ENCODE measurements at places on chromosomes 2 and 18.

DNA sequence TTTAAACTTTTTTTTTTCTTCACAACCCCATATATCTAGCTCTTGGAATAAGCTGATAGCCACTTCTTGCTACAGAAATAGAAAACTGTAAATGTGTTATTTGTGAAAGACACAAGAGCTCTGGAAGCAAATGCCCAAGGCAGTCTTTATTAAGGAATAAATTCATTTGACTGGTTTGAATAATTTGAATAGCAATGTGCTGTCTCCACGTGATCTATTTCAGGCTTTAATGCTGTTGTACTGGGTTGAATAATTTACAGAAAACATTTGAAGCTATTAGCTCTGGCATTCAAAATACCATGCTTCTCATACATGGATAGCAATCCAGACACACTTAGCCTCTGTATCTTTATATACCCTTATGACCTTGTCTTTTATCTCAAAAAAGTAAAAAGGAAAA, 366.7 kb upstream of the KCNJ3 start:
- no peak for DNase-seq

DNA sequence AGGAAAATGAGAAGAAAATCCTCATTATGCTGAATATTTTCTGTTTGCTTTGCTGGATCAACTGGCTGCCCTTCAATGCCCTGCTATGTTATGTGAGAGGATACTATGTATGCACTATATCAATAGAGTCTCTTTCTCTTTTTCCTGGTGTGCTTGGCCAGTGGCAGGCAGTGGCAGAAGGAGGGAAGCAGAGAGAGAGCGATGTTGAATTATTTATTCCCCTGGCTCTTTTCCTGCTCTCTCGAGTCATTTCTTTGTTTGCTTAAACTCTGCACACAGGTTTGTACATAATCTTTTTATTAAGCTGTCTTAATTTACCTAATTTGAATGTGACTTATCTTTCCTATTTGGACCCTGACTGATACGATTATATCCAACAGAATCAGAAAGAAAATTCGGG, 1727.3 kb downstream of the SUCLG1 start:
- DNase-seq, result no peak

DNA sequence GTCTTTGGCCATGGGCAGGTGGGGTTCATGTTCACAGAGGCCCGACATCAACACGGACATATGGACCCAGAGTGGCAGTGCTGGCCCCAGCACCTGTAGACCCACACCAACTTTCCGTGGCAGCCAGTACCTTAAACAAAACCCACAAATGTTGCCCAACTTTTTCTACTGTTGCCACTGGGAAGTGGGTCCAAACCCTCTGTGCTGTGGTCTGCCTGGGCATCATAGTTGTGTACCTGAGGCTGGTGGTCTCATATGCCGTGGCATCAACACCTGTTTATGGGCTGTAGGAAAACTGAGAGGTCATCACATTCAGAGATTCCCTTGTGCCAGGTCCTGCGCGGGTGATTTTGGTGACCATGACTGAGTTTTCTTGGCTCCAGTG, 79.9 kb downstream of the SH3RF3 start:
- no peak for DNase-seq

DNA sequence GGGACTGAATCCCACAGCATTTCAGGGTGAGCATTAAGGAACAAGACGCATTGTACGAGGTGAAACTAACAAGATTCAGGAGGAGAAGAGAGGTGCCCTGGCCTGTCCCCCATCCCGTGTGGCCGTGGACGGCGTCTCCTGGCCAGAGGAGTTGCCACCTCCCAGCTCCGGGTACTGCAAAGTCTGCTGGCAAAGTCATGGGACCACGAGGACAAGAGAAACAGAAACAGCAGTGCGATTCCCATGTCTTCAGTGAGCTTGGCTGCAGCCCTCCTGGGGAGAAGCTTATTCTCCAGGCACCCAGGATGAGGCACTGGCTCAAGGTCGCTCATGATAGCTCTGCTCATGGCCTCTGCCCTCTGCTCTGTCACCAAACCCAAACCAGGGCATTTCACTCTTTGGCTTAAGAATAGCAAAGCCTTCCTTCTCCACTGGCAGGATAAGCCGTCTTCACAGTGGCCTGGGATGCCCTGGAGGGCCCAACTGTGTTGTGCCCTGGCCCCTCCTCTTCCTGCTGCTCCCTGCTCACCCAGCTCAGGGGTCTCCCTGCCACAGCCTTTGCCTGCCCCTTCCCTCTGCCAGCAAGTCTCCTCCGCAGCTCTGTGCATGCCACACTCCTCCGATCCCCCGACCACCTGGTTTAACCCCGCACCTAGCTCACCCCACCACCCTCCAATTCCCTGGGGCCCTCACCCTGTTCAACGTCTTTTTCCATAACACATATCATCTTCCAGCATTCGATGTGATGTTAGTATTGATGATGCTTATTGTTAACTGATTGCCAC, 144.8 kb downstream of the PXDN start:
- DNase-seq, result no peak

GRCh38 chr2:21544392-21544791, 420.6 kb downstream of the TDRD15 start:
- DNase-seq, result no peak

GRCh38 chr2:191465766-191466420, 212.0 kb upstream of the NABP1 start:
- DNase-seq, result no peak

DNA sequence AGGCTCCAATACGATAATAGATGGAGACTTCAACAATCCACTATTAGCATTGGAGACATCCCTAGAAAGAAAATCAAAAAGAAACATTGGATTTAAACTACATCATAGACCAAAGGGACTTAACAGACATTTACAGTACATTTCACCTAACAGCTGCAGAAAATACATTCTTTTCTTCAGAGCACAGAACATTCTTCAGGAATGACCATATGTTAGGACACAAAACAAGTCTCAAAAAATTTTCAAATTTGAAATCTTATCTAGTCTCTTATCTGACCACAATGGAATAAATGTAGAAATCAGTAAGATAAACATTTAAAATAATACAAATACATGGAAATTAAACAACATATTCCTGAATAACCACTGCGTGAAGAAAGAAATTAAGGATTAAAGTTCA, 68.7 kb downstream of the STRADB start:
- no peak for DNase-seq

DNA sequence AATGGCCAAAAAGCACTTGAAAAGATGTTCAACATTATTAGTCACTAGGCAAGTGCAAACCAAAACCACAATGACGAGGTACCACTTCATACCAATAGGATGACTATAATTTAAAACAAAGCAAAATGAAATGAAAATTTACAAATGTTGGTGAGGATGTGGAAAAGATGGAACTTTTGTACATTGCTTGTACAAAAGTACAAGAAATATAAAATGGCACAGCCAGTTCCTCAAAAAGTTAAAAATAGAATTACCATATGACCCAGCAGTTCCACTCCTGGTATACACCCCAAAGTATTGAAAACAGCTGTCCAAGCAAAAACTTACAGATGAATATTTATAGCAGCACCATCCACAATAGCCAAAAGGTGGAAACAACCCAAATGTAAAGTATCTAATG, 107.8 kb upstream of the XPO1 start:
- no peak for DNase-seq

GRCh38 chr18:65423776-65424175, 327.0 kb upstream of the CDH7 start:
- DNase-seq, result no peak

DNA sequence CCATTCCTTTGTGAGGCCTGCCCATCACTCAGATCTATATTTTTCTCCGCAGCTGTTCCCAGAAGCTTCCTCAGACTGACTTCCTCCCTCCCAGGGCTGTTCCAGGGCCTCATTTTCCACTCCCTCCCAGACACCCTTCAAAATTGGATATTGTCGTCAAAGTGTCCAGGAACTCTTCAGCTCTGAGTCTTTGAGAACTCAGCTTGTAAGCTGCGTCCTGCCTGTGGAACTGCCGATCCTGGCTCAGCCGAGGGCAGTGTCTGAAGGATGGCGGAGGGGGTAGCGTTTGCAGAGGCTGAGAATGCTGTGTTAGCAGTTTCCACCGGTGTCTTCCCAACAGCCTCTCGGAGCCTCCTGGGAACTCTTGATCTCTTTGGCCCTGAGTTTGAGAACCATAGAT, 27.1 kb downstream of the NCK2 start:
- no peak for DNase-seq

- no peak for DNase-seq
These were observed 71.1 kb upstream of the SESTD1 start for GRCh38 chr2:179335732-179336131.

DNA sequence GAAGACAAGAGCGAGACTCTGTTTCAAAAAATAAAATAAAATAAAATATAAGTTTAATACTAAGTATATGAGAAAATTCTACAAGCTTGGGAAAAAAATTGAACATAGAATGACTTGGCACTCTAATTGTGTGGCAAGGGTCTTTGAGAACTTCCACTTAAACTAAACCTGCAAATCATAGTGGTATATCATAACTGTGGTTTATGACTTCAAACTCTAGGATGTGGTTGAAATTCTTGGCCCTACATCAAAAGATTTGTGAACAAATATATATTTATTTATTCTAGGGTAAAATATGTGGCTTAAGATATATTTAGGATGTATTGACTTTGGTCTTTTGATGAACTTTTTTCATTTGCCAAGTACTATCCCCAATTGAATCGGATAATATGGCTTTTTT, 3.1 kb upstream of the FAM171B start:
- DNase-seq, result no peak

DNA sequence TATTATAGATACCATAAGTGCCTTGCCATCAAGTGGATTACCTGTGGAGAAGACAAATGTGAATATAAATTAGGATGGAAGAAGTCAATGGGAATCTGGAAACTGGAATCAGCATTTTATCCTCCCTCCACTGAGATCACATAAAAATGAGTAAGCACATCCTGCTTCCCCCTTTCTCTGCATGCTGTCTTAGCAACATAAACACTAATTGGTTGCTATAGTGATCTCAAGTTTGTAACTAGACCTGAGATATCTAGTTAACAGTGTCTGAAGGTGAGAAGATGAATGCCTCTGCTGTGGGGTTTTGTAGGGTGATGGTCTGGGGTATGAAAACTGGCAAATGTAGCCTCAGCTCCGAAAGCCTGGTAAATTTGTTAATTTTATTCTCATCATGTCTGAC, 1357.5 kb upstream of the CELF4 start:
- DNase-seq, result no peak

DNA sequence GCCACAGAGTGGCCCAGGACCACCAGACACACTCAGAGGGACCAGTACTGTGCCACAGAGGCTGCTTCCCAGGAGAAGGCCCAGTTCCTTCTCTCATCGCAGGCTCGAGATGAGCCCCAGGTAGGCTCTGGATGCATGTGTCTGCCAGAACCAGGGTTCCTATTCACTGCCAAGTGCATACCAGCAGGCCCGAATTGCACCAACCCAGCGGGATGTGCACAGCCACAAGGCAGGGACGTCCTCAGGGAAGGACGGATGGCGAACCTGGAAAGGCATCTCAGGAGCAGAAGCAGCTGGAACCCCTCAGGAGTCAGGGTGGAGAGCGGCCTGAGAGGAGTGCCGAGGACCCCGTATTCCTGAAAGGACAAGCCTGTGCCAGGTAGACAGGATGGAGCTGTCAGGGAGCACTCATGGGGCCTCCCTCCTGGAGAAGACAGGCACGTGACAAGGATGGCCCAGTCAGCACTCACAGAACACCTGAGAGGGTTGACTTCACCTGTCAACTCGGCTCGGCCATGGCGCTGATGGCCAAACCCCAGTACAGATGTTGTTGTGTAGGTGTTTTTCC, 73.7 kb downstream of the PTGR3 start:
- DNase-seq, result no peak

GRCh38 chr18:8242151-8242696, 367.0 kb upstream of the RAB12 start:
- DNase-seq, result no peak

DNA sequence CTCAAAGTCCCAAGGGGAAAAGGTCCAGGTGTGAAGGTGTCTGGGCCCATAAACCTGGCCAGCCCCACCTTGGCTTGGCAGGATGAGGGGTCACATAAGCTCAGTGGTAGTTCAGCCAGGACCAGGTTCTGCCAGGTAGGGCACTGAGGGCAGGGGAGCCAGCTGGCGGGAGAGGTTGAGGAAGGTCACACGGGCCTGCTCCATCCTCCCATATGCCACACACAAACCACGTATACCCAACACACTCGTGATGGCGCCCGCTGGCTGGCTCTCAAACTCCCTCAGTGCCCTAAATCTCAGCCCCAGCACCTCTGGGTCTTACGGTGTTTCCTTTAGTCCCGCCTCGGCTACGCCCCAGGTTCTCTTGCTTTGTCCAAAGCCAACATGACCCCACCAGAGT, 160.5 kb downstream of the ZFP36L2 start:
- no peak for DNase-seq

DNA sequence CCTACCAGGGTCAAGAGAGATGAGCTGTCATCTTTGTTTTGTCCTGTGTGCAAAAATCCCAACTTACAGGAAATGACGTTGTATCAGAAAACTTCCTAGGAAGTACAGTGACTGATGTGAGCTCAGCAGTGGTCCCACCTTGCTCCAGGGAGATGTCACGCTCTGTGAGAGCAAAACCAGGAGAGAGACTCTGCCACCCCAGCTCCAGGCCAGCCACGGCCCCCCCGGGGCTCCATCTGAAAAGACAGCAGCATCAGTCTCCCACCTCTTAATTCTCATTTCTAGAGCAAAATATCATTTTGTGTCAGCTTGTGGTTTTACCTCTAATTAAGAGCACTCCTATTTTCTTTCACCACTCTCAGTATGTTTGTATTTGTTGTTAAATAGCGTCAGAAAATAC, 57.5 kb downstream of the MYL12B start:
- DNase-seq, result no peak

DNA sequence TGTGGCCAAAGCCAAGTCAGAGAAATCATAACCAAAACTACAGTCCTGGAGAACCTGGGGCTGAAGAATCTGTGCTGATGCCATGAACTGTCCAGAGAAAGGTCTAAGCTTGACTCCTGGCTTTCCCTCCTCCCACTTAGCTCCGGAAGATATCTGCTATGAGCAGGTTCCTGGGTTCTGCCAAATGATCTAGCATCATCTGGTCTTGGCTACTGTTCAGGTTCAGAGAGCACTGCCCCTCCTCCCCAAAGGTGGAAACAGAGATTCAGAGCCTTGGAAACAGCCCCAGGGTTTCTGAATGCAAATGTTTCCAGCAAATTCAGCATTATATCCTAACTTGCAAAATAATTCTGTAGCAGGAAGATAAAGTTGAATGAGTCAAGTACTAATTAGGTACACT, 219.2 kb upstream of the SP5 start:
- DNase-seq, result no peak

DNA sequence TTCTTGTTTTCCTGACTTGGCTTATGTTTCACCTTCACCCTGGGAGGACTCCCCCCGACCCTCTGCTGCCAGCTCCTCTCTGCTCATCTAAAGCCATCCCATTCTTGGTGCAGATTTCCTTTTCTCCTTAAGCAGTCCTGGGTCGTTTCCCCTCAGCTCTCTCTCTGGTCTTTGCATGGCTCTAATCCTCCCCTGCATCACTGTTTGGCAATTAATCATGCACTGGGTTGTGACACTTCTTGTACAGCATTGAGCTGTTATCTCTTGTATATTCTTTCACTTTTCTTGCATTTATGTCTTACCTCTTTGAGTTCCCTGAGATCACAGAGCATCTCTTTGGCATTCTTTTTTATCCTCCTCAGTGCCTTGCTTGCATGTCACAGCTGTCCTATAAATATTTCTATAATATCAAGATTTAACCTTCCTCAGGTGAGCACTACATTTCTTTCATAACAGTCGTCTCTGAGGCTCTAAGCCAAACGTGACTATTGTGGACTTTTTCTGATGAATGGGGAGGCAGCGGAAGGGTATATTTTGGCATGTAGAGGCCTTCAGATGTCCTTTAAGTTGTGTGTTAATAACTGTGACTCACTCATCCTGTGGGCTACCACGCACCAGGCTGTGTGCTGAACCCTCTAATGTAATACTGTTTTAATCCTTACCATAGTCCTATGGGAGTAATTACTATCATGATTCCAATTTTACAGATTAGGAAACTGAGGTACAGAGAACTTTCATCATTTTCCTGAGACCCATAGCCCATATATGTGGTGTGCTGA, 507.5 kb downstream of the SLC4A3 start:
- no peak for DNase-seq

Data from T-helper 17 cell (primary cell).